ENCODE measurements at places on chromosomes 3 and 15.

- DNase-seq: no peak
Measured at GRCh38 chr3:1348547-1348946, 255.7 kb downstream of the CNTN6 start.

DNA sequence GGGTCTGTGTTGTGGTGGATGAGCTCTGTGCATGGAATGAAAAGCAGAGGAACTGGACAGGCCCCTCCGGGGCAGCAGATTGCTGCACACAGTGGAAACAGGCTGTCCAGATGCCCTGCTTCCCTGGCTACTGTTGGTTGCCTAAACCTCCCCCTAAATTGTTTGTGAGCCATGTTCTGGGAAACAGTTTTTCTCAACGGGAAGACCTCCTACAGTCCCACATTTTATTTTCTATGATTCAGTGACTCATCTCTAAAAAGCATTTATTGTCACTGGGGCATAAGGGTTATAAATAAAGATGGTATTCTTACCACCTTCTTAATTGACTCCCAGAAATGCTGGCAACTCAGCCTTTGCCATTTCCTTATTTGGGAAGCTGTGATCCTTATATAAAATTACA, 20.3 kb upstream of the PTPN9 start:
- DNase-seq: no peak

DNA sequence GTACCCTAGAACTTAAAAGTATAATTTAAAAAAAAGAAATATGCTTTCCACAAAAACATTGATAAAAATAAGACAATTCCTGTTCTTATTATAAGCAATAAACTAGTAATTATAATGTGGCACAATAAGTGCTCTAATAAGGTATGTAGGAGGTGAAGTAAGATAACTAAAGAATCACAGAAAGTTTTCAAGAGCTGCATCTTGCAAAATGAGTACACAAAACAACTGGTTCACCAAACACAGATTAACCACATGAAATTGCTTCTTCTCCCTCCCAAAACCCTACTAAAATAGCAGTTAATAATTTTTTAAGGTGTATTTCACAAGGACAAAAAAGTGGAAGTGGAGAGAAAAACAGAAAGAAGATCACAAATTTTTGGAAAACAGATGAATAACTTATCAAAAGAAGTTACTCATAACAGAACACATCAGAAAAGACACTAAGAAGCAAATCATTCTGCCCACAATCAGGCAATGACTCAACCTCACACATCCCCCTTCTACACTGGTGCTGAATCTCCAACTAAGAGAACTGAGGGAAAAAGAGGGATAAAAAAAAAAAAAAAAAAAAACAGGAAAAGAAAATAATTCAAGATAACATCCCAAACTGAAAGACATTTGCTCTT, 64.2 kb downstream of the TBC1D5 start:
- no peak for DNase-seq

GRCh38 chr15:57559875-57560274, 31.8 kb upstream of the MYZAP start:
- peak; percentile 72 for DNase-seq

- no peak for DNase-seq
Measured at GRCh38 chr3:162641317-162641716, 1144.7 kb downstream of the OTOL1 start.

- DNase-seq: no peak
Measured at GRCh38 chr15:60414016-60414682, 16.4 kb upstream of the ANXA2 start.

- no peak for DNase-seq
Measured at GRCh38 chr3:179701176-179701827, 48.5 kb downstream of the USP13 start.

DNA sequence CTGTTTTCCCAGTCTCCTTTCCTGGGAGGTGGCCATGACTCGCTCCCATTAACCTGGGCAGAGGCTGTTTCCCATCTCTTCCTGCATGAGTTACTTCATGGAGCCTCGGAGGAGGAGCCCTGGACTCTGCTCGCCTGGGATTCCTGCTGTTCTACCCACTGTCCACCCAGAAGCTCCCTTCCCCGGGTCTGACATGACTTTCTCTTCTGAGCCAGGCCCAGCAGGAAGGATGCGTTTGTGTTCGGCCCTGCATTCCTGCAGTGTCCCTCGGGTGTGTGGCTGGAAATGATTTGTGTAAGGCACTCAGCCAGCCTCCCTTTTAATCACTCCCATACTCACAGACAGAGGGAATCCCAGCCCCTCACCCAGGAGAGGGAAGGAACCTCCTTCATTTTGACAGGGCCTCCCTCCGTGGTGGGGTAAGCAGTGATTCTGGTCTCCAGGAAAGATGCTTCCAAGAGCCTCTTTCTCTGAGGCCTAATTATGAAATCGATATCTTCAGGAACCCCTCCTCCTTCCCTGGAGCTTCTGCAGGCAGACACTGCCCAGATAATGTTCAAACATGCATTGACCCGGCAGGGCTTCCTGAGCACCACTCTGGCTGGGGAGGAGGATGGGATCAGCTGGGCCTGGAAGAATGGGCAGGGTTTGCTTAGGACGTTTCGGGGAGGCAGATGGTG, 41.6 kb upstream of the DLG1 start:
- no peak for DNase-seq

DNA sequence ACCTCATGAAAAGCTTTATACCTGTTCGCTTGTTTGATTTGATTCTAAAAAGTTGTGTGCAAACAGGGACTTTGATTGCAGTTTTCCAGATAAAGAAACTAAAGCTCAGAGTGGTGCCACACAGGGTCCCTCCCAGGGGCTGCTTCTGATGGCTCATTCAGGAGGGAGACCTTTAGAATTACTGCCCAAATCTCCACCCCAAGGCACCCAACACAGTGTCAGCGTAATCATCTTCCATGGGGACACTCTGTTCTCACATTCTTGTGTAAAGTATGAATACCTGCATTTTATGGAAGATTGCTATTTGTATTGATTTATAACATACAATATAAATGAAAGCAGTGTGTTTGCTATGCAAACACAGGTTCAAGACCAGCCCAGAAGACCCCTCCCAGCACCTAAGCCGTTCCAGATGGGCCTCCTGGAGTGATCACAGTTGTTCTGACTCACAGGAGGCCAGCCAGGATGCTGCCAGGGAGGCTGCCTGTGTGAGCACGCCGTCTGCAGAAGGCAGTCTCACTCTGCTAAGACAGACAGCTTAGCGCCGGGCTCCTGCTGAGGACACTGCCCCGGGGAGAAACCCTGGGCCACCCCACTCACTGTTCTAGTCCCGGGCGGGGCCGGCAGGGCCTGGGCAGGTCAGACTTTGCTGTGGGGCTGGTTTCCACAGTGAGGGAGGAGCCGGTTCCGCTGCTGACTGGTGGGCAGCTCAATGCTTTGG, 185.6 kb downstream of the FAM43A start:
- no peak for DNase-seq

DNA sequence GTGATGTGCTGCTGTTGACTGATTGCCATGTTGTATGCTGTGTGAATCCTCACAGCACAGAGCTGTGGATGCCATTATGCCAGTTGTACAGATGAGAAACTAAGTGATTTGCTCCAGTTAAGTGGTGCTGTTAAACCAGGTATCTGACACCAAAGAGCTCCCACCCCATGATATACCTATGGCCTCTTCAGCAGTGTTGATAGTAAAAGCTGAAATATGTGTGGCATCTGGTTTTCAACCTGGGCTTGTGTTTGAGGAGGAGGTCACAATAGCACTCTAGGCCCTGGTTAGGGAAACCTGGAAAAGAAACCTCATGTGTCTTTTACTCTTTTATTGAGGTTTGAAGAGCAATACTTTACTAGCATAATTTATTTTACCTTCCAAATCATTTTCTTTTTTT, 21.4 kb downstream of the RAD54L2 start:
- no peak for DNase-seq

DNA sequence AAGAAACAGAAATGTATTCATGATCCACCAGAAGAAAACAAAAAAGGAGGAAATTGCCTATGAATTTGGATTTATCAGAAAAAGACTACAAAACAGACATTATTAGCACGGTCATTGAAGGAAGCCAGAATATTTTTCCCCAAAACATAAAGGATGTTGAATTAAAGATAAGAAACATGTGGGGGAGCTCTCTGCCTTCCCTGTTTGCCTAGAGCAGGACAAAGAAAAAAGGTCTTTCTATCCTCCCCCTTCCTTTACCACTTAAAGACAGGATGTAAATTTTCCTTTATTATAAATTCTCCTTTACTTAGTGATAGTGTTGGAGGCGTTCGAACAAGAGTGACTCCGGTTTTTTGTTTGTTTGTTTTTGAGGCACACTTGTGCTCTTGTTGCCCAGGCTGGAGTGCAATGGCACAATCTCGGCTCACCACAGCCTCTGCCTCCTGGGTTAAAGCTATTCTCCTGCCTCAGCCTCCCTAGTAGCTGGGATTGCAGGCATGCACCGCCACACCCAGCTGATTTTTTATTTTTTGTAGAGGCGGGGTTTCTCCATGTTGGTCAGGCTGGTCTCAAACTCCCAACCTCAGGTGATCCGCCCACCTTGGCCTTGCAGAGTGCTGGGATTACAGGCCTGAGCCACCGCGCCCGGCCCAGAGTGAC, 14.9 kb upstream of the RPN1 start:
- no peak for DNase-seq

GRCh38 chr15:45471151-45471550, 51.4 kb downstream of the SLC30A4 start:
- no peak for DNase-seq

All from activated T-cell treated with anti-CD3 and anti-CD28 coated beads for 4 hours (primary cell).